ENCODE measurements at places on chromosomes 5 and 9.

- DNase-seq, result no peak
Measured at GRCh38 chr5:179991106-179991505, 80.5 kb downstream of the RNF130 start.

GRCh38 chr5:171520300-171521174, 101.1 kb downstream of the FGF18 start:
- DNase-seq, result no peak

DNA sequence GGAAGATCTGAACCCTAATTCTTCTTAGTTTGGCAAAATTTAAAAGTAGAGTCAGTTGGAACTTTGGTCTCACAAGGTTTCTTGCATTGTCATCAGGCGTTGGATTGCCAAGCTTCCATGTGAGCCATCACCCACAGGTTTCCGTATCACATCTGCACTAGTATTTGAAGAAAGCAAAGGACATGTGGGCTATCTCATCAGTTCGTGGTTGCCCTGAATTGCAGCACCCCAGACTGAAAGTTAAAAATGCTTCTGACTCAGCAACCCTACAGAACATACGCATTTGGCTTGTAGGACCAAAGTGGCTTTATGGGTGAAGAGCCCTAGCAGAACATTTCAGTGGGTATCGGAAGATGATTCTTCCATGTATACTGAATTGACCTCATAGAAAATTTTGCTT, 358.0 kb downstream of the ENC1 start:
- no peak for DNase-seq

GRCh38 chr9:99155736-99156135, 50.8 kb downstream of the TGFBR1 start:
- no peak for DNase-seq

- DNase-seq, result no peak
Measured at GRCh38 chr5:16510098-16510497, 44.5 kb upstream of the ZNF622 start.

Measured in activated CD4-positive, alpha-beta T cell treated with anti-CD3 and anti-CD28 coated beads, Interleukin-2, amount 50 U/mL, for 4 hours (primary cell).